ENCODE measurements at places on chromosomes 16 and 17.

DNA sequence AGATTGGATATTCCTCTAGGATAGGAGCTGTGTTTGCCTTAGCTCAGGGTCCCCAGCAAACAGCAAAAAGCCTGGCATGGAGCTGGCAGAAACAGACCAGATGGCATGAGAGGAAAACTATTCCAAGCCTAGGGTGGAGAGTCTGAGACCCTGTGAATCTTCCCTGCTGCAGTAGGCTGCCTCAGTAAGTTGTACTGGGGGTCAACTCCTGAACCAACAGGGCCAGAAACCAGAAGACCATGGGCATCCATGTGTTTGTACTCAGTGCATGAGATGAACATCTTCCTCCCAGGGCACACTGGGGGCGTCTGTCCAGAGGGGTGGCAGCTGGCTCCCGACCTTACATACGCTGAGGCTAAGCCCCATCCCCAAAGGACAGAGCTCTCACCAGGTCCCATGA, 214.4 kb downstream of the C16orf78 start:
- no peak for DNase-seq

GRCh38 chr16:56657555-56658326, at the start of gene MT1F:
TSS of gene MT1F (plus strand) at chr16:56657959. CDS start at chr16:56658059, 100 bp downstream.
- DNase-seq, result peak; percentile 58

GRCh38 chr16:5922686-5923085, 825.1 kb upstream of the EEF2KMT start:
- DNase-seq, result no peak

GRCh38 chr16:66886914-66887313, 6.6 kb downstream of the PDP2 start:
- no peak for DNase-seq

GRCh38 chr17:62587554-62587953, 39.9 kb upstream of the MRC2 start:
- no peak for DNase-seq

- no peak for DNase-seq
These were observed 6.9 kb downstream of the SEZ6L2 start for GRCh38 chr16:29892458-29892813.

DNA sequence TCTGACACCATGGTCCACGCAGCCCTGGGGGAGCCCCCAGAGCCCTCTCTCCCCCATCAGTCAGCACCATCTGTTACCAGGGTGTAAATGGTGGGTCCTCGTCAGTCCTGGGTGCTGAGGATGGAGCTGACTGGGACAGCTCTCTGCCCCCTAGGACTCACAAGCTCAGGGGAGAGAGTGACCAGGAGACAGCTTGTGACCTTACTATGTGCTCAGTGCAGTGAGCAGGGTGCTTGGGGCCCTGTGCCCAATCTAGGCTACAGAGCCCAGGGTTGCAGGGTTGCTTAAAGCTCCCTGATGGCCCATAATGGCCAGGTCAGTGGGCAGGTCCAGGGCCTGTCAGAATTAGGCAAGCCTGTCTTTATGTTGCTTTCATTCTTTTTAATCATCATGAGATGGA, 11.3 kb downstream of the MMP2 start:
- DNase-seq, result no peak

GRCh38 chr17:38363016-38363415, 11.4 kb downstream of the SOCS7 start:
- no peak for DNase-seq

DNA sequence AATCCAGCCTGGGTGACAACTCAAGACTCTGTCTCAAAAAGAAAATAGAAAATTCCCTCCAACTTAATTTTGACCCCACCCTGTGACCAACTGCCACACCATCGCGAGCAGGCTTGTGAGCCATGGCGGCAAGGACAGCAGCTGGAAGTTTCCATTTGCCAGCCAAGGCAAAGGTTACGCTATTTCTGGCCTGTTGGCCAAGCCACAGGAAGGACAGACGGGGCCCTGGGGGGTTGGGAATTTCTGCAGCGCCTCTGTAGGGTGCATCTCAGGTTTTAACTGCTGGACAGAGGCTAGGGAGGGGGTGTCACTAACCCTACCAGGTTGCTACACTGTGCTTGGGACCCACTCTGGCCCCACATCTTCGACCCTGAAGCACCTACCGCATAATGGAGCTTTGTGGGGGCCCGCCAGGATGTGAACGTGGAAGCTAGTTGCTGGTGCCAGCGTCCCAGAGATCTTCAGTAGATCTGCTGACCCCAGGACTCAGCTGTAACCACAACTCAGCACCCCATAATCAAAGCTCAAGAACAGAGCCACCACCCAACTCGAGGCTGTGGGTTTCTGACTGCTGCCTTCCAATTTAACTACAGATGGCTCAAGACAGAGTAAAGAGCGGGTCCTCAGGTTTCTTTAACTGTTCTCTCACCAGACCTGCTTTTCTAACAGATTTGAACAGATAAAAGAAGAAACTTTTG, 10.9 kb downstream of the KIFC3 start:
- DNase-seq, result no peak

Data from NCI-H2171 (cell line).